CD4-positive, alpha-beta T cell treated with Interleukin-15 for 1 hour (primary cell): ENCODE measurements at places on chromosomes 2 and 18.

DNA sequence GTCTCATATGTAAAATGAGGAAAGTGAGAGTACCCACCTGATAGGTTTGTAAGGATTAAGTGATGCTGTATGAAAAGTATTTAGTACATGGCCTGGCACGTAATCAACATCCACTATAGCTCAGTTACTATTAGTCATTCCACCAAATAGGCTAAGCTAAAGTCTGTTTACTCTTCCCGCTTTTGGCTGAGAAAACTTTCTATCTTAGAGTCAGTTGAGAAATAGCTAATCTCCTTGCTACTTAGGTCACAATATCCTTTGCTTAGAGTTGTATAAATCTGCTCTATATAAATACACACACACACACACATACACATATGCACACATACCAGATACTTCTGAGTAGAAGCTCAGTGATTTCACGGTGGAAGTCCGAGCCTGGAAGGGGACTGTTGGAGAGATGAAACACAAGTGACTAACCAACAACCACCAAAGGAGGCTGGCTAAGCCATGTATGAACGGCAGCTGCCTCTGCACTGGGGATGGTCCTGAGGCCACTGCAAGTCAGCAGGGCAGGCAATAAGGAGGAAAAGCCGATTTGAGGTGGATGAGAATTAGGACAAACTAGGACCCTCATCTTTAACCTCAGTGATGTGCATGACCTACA, 104.6 kb upstream of the EPHA4 start:
- no peak for DNase-seq

GRCh38 chr2:20584399-20585358, 66.2 kb downstream of the HS1BP3 start:
- DNase-seq = peak; percentile 9

DNA sequence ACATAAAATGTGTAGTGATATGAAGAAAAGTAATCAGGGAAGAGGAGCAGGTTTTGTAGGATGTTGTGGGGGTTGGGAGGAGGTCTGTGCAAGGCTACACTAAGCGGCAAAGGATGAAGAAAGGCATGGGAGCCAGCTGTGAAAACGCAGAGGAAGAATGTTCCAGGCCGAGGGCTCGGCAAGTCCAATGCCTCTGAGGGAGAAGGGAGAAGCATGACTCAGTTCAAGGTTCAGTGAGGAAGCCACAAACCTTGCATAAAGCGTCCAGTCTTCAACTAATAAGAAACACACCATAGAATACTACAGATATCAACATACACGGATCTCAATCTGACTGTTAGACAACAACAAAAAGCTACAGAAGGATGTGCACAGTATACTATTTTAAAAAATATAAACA, 16.2 kb downstream of the EPB41L3 start:
- no peak for DNase-seq

DNA sequence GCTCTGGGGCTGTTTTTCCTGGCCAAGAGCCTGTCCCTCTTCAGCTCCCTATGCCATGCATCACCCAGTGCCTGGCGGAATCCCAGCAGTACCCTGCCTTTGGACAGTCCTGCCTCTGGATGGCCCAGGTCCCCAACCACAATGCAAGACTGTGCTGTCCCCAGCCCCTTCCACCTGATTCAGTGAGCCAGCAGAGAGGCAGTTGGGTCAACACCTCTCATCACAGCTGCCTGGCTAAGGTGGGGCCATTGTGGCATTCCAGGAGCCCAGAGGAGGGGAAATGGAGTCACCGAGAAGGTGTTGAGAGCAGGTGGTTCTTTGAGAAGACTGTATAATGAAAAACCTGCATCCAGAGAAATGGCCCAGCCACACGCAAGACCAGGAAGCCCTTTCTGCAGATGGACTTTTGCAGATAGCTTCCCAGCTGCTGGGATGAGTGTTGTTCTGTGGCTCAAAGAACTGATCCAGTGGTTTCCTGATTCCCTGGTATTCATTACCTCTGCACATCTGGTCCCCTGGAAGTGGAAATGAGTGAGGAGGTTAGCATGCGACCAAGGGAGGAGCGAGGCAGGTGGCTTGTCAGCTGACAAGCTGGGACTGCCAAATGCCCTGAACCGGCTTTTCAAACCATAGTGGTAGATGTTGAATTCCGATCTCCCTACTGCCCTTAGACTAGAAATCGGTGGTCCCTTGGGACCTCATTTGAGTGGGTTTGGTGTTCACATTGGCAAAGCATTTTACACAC, 1.7 kb upstream of the ASPRV1 start:
- no peak for DNase-seq

GRCh38 chr2:240458900-240459391, 23.5 kb downstream of the GPC1 start:
- DNase-seq = no peak

DNA sequence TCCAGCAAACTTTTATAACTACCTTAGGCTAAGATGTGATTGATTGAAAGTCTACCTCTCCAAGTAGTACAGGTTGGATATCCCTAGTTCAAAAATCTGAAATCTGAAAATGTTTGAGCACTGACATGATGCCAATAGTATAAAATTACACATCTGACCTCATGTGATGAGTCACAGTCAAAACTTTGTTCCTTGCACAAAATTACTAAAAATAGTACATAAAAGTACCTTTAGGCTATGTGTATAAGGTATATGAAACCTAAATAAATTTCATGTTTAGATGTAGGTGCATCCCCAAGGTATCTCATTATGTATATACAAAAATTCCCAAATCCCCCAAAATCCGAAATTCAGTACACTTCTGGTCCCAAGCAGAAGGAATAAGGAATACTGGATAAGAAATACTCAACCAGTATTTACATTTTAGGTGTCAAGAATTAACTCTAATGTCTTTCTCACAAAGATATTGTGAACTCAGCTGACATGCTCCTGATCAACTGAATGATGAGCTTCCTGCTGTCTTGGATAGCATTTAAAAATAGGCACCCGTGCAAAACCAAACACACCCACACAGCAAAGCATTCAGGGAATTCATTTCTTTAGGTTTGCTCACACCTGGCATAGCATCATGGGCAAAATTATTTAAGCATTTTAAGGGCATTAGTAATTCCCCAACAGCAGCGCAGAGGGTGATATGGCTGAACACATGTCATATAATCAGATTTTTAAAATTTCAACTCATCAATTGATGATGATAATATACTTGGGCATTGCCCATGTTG, 497.4 kb upstream of the MEIS1 start:
- DNase-seq = no peak

DNA sequence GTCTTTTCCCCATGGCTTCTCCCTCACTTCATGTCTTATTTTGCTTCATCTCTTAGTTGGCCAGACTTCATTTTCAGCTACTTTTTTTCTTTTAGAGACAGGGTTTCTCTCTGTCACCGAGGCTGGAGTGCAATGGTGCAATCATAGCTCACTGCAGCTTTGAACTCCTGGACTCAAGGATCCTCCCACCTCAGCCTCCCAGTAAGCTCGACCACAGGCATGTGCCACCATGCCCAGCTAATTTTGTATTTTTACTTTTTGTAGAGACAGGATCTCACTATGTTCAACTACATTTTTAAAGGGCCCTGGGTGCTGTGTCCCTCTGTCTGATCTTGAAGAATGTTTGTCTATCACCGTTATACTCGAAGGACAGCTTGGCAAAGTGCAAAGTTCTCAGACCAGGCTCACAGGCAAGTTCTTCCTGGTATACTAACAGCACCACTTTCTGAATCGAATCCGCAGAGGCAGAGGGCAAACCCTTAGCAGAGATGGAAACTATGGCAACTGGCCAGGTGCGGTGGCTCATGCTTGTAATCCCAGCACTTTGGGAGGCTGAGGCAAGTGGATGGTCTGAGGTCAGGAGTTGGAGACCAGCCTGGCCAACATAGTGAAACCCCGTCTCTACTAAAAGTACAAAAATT, 60.9 kb downstream of the SOWAHC start:
- DNase-seq = no peak

DNA sequence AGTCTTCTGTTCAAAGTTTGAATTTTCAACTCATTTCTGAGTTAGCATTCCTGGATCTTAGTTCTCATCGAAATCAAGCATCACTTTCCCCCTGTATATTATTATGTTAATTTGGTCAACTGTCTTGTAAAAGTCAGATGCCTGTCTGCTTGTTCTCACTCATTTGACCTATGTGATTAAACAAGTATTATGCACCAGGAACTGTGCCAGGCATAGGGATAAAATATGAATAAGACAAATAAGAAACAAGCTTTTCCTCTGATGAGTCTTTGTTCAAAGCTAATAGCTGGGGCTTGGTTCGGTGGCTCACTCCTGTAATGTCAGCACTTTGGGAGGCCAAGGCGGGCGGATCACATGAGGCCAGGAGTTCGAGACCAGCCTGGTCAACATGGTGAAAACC, 19.7 kb upstream of the EMILIN2 start:
- DNase-seq = no peak

GRCh38 chr2:217685255-217685605, 317.6 kb downstream of the TNS1 start:
- no peak for DNase-seq

GRCh38 chr18:63890950-63891304, 3.4 kb downstream of the SERPINB2 start:
- DNase-seq = no peak

DNA sequence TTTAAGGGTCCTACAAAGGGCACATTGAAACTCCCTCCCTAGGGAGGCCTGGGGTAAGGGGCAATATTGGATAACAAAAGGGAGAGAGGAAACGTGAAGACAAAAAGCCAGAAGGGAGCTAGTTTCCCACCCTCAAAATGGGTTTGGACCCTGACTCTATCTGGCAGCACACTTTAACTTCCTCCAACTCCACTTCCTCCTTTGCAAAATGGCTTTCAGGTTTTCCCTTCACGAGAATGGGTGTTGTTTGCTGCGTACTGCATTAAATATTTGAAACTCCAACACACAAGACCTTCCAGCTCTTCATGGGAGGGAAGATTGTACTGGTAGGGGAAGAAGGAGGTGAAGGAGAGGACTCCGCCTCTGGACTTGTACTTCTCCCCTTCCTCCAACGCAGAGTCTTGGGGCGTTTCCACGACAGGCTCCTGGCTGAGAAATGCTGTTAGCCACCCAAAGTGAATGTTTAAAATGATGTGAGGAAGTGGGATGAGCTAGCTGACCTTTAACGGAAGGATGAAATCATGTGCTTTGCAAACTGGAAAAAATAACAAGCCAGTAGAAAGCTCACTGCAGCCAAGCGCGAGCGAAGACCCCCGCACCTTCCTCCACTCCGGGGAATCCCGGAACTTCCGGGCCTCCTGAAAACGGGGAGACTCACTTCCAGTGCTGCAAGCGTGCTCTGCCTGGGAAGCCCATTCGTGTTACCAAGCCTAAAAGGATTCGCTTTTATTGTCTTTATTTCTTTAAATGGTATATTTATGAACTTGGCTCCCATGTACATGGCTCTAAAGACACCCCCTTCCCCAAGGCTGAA, 85.6 kb downstream of the VIT start:
- DNase-seq = no peak

DNA sequence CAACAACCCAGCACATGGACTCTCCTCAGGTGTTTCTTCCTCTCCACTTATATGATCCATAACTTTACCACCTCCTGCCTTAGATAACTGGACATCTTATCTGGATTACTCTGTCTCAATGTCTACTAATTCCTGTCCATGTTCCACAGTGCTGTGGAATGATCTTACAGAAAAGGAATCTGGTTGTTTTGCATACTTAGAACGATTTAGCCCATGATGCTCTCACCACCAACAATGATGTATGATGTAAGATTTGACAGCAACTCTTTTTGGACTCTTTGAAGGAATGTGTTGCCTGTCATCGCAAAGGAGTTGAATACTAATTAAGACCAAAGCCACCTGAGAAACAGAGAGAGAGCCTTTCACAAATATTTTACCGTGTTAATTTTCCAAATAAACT, 37.7 kb upstream of the SYT4 start:
- no peak for DNase-seq

DNA sequence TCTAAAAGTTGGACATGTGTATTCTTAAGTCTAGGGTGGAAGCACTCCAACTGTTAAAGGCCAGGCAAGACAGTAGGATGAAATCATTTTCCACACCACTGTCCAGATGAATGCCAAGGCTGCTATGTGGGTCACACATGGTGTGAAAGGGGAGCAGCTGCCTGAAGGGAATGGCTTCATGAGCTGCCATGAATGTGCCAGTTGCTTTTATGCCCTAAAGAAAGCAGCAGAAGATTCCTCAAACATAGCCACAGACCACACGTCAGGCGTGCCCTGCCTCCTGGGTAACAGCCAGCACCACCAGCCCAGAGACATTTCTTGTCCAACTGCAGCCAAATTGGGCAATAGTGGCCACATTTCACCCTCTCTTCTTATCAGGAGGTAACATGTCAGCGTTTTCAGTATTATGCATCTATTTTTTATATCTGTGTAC, 130.2 kb downstream of the MTCL1 start:
- DNase-seq = no peak

DNA sequence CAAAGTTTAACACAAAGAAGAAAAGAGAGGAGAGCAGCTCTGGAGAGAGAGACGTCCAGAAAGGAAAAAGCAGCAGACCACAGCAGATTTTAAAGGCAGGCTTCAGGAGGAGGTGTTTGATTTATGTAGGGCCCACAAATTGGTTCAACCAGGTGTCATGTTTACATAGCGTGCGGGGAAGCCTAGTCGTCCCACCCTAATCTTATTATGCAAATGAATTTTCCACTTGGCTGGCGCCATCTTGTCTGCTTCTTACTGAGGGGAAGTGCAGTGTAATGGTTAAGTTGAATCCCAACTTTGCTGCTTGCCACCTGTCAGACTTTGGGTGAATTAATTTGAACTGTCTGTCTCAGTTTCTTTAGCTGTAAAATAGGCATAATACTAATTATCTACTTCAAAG, 282.4 kb upstream of the CYRIA start:
- DNase-seq = no peak
